PC-3 (cell line): ENCODE measurements at places on chromosomes 12 and 14.

DNA sequence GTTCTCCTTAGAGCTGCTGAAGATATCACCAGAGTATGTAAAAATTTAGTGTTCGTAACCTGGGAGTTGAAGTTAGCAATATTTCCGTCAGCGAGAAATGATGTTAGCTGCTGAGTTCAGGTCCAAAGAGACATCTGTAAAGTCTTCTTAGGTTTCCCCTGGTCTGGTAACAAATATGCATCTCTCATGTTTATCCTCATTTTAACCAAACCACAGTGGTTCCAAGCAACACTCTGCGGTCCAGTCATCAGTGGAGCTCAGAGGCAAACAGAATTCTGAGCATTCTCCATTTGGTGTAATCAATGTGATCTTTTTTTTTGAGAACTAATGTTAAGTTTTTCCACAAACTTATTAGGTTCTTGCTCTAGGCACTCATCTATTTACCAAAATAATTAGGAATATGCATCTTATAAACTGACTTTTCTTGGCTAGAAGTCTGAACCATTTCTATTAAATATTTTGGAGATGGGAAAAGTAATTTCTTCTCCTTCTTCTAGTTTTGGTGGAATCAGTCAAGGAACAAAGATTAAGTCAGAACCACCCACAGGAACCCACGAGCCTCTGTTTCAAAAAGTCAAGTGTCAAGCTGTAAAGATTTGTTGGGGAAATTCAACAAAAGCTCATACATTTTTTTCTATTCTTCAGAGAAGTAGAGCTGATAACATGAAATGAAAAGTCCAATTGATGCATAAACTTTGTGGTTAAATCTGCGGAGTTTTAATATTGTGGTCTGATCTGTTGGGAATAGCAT is 64.7 kb downstream of the IFNG start:
- DNase-seq: no peak

DNA sequence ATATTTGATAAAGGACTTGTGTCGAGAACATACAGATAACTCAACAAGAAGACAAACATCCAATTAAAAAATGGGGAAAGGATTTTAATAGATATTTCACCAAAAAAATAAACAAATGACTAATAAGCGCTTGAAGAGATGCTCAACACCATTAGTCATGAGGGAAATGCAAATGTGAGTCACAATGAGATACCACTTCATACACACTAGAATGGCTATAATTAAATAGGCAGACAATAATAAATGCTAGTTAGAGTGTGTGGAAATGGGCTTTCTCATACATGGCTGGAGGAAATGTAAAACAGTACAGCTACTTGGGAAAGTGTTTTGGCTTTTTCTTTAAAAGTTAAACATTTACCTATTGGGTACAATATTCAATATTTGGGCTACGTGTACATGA is 34.8 kb downstream of the DLK1 start:
- DNase-seq: peak; percentile 84

DNA sequence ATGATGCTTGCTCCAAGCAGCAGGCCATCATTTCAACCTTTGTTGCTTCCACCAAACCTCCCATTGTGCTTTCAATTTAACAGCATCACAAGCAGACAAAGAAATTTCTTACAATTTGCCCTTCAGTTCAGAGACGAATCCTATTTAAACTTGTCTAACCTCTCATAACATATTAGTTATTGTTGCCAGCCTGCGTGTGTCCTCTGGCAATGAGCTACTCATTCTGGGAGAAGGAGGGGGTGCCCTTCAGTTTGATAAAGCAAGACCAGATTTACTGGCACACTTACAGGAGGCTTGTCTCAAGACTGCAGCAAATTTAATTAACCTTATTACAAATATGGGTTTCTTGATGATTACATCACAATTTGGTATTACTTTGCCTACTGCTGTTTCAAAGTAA is 203.6 kb upstream of the SOX5 start:
- no peak for DNase-seq

DNA sequence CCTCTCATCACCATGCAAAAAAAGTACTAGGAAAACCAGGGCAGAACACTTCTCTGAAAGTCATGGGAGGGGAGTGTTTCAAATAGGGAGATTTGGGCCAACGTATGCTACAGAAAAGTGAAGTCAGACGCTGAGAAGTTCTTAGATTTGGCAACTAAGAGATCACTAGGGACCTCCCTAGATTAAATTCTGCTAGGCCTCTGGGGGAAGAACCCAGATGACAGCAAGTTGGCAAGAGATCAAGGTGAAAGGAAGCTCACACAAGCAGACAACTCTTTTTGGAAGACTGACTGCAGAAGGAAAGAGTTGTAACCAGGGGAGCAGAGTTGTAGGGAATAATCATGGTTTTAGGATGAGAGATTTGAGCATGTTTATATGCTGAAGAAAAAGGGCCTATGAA is 20.7 kb downstream of the IQSEC3 start:
- DNase-seq: no peak

- DNase-seq: no peak
These were observed 66.7 kb upstream of the AP4S1 start for GRCh38 chr14:30958555-30959407.

- no peak for DNase-seq
These were observed 131.9 kb upstream of the CLEC14A start for GRCh38 chr14:38387821-38388220.

DNA sequence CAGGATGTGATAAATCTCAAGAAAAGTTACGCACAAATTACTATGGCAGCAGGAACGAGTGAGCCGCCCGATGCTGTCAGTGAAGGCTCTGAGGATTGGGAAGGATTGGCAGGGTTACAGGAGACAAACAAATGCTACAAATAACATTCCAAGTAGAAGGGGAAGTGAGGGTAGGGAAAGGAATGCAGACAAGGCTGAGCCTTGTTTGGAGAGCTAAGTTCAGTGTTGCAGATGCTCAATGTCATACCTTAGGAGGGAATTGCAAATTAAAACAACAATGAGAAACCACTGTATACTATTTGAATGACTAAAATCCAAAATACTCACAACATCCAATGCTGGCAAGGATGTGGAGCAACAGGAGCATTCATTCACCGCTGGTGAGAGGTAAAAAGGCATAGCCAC is 1.3 kb downstream of the CLEC9A start:
- DNase-seq: peak; percentile 86

DNA sequence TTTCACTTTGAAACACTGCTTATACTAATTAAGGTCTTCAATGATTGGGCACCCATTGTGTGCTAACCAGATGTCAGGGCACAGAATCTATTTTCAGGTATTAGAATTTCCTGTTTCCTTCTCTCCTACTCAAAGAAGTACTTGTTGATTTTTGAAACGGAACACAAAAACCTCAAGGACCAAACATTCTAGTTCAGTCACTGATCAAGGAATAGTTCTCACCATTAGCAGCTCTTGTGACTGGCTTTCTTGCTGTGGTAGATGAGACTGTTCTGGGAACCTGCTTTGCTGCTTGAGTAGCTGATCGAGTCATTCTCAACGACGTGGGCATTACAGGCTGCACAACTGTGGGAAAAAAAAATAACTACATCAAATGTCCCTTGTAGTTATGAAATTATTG is 11.0 kb downstream of the DLGAP5 start:
- no peak for DNase-seq

- DNase-seq: no peak
These were observed 16.7 kb downstream of the PPP1R13B start for GRCh38 chr14:103830511-103831270.

- no peak for DNase-seq
These were observed 19.2 kb downstream of the TAS2R7 start for GRCh38 chr12:10783252-10783651.

DNA sequence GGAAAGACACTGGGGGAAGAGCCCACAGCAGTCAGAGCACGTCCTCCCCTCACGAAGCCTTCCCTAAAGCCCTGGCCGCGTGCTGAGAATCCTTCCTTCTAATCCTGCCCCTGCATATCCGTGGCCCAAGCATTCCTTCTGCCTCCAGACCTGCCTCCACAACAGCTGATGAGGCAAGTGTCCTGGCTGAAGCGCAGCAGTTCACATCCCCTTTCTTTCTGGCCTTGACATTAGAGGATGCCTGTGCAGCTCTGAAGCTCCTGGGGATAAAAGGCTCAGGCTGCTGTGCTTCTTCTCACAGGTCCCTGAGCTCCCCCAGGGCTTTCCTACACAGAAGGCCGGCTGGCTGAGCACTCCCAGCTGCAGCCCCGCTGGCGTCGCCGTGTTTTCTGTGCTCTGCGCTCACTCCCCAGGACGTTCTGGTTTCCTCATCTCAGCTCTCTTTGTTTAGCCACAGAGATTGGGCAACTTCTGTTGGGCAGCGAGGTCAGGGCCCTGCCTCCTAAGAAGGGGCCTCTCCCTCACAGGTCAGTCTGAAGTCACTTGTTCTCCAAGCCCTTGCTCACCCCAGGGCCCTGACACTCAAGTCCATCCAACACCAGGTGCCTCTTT is 45.8 kb downstream of the NINJ2 start:
- no peak for DNase-seq

DNA sequence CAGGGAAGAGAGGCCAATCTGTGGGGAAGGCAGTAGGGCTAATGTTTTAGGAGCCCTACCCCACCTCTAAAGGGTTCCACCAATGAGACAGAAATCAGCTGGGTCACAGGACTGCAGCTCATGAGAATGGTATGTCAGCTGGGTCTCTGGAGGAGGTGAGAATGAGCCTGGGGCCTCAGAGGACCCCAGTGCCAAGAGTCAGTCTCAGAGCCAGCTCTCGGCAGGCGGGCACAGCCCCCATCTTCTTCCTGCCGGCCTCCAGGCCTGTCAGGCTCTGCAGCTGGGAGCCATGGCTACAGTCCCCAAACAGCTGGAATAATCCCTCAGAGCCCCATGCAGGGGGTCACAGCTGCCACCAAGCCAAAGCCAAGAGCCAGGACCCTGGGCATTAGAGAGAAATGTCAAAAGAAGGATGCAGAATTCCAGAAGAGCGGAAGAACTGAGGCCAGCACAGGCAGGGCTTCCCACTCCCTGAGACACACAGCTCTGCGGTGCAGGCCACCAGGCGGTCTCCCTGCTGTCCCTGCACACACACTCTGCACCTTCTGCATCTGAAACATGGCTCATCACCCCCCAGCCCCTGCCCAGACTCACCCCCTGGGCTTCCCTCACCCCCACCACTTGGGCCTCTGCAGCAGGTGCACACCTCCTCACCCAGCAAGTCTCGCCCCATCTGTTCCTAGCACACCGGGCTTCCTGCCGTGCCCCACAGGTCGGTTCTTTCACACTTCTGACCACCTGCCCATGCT is 26.0 kb downstream of the ITPK1 start:
- no peak for DNase-seq

- no peak for DNase-seq
These were observed 177.9 kb downstream of the KICS2 start for GRCh38 chr12:64044191-64044590.

DNA sequence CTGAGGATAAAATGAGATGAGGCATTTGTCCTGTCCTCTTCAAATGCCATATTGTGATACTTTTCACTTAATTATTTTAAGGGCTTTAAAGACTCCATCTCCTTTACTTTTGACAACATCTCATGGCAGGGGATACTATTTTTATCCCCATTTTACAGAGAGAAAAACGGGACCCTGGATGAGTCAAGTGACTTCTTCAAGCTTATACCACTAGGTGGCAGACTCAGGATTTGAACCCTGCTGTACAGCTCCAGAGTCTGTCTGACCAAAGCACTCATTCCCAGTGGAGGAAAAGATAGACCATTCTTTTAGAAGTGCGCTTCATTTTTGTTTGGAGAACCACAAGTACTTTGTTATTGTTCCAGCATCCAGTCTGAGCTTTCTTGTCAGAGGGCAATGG is 1.7 kb upstream of the SMOC1 start:
- no peak for DNase-seq

GRCh38 chr12:43349863-43350262 is 202.1 kb downstream of the ADAMTS20 start:
- peak; percentile 62 for DNase-seq

GRCh38 chr12:59020073-59020946 is 100.0 kb upstream of the LRIG3 start:
- DNase-seq: no peak

GRCh38 chr12:17348311-17348710 is 741.7 kb downstream of the RERGL start:
- no peak for DNase-seq

GRCh38 chr14:106210650-106211049 is 684.3 kb downstream of the TMEM121 start:
- no peak for DNase-seq

DNA sequence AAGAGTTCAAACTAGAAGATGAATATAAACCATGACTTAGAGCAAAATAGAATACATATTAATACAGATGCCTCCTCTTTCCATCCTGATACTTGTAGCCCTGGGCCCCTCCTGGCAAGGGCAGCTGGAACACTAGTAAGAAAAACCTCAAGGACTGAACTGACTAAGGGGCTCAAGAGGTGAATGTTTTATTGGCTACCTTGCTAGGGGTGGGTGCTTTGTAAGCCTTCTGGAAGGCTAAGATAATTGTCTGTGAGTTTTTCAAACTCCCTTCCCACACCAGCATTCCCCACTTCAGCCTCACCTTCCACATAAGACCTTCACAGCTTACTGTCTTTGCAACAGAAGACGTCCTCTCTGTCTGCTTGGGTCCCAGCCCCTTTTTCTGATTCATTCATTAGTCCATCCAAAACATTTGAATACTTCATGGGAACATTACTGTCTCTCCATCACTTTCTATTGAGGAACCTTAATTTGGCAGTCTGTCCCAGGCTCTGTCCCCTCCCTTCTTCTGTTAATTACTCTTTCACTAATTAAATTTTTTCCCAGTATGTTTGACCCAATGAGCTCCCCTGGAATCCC is 1.1 kb upstream of the MARCHF9 start:
- DNase-seq: no peak

GRCh38 chr12:20950248-20950647 is 139.7 kb downstream of the SLCO1B3 start:
- DNase-seq: peak; percentile 58

GRCh38 chr12:4555804-4556203 is 6.2 kb upstream of the DYRK4 start:
- DNase-seq: no peak

- DNase-seq: no peak
These were observed 159.5 kb downstream of the ANO4 start for GRCh38 chr12:100954118-100954517.

DNA sequence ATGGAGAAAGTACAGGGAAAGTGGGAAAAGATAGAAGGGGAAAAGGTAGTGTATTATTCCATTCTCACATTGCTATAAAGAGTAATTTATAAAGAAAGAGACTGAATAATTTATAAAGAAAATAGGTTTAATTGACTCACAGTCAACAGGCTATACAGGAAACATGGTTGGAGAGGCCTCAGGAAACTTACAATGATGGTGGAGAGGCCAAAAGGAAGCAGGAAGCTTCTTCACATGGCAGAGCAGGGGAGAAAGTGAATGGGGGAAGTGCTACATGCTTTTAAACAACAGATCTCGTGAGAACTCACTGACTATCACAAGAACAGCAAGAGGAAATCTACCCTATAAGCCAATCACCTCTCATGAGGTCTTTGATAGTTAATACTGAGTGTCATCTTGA is 725.0 kb upstream of the FLRT2 start:
- DNase-seq: no peak
